ENCODE measurements at places on chromosomes 2 and 18. TPM values are rescaled to one million over a fixed set of nuclear protein-coding genes. Genes with fewer than 3 reads are reported as not detected.

HNMT gene
- total RNA-seq = not detected

LONRF2 gene
- total RNA-seq = 0.05 TPM

DNA sequence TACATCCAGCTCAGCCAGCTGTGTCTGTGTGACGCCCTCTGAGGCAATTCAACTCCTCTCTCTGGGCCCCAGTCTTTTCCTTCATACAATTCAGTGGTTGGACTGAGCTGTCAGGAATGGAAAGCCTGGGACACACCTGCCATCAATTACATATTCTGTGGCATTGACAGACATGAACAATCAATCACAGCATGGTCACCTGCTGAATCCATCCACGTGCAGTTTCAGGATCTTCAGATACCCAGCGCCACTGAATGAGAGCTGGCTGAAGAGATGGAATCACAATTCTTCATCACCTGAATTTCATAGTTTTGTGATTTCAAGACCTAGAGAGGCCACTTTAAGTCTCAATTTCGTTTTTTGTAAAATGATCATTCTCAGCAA, 5.1 kb downstream of the ADRA2B start:
- no peak for DNase-seq

GRCh38 chr2:8720741-8721140, 38.9 kb downstream of the ID2 start:
- no peak for DNase-seq

GRCh38 chr2:184444217-184444616, 154.1 kb upstream of the ZNF804A start:
- no peak for DNase-seq

GRCh38 chr18:44748582-44748981, 67.9 kb downstream of the SETBP1 start:
- DNase-seq = no peak

GRCh38 chr18:10727477-10727876, 201.7 kb downstream of the NAPG start:
- DNase-seq = no peak

DNA sequence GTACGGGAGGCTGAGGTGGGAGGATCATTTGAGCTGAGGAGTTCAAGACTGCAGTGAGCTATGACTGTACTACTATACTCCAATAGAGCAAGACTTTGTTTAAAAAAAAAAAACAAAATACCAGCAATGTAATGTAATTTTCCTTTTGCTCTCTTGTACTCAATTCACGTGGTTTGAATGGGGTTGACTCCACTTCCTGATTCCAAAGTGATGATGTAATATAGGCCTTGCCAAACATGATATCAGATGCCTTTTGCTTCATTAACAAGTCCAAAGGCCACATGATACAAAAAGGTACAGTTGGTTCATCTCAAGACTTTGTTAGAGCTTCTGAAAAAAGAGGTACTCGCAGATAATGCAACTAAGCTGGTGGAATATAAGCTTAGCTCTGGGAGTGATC, 321.8 kb downstream of the ZEB2 start:
- DNase-seq = no peak

DNA sequence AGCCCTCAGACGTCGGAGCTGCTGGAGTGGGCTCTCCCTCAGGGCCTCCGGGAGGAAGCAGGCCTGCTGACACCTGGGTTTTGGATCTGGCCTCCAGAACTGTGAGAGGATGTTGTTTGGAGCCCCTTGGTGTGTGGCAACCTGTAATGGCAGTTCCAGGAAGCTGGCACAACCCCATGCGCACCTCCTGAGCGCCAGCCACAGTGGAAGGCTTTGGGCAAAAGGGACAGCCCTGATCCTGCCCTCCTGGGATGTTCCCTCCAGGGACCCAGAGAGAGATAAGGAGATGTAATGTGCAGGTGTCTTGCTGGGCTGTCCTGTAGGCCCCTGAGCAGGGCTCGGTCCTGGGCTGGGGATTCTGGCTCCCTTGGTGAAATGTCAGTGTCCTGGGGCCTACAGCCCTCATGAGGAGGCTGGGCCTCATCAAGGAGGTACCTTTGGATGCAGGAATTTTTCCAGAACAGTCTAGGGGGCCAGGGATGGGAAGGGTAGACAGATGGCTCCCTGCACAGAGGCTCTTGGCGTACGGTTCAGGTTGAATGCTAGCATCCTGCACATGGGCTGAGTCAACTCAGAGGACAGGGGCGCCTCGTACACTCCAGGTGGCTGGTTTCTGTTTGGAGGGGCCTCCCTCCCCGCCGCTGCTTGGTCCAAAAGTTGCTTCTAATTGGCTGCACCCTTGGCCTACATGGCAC, 61.1 kb downstream of the ASB1 start:
- DNase-seq = no peak

All from naive thymus-derived CD4-positive, alpha-beta T cell (primary cell).